ENCODE measurements at places on chromosomes 5 and 9.

- no peak for DNase-seq
These were observed 139.0 kb downstream of the RFX3 start for GRCh38 chr9:3386753-3387152.

DNA sequence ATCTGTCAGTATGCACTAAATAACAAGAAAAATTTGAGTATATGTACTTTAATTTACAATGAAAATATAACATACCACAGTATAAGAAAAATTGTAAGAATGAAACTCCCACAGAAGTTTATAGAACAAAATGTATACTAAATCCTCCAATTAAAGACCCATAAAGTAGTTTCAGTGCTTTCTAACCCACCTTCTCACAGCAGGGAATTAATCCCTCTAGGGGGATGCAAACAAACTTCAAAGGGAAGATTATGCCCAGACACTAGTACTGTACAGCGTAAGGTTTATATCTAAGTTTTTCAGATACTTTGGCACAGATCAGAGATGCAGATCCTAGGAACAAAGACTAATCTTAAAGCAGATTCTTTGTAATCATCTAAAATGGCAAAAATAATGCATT, 57.2 kb downstream of the DENND1A start:
- DNase-seq = no peak

GRCh38 chr9:27836661-27837401, 263.6 kb upstream of the C9orf72 start:
- no peak for DNase-seq

DNA sequence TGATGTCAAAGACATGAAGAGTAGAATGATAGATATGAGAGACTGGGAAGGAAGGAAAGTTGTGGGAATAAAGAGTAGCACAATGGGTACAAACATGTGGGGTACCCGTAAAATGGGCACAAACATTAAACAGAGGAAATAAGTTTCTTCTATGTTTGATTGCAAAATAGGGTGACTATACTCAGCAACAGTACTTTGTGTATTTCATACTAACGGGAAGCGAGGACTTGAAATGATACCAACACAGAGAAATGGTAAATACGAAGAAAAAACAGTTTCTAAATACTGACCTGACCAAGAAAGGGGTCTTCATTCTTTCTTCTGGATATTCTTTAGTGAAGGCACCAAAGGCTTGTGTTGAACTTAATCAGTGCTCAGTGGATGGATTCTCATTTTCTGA, 31.1 kb downstream of the ATP6V0E1 start:
- DNase-seq = no peak

GRCh38 chr5:164555809-164556208, 1050.4 kb downstream of the MAT2B start:
- no peak for DNase-seq

DNA sequence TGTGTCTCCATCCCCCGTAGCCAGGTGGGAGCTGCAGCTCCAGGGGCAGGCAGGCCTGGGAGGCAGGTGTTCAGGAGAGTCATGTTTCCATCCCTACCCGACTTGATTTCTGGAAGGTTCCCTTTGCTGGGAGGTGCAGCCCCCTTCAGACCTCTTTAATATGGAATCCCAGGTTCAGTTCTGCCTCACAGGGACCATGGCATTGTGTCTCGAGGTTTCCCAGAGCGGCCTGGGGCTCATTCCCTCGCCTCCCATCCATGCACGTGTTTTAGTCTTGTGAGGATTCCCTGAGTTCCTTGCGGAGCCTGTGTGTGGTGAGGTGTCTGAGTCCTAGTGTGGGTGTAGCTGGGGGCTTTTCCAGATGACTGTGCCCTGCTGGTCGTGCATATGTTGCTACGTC, 16.5 kb upstream of the AHRR start:
- no peak for DNase-seq

DNA sequence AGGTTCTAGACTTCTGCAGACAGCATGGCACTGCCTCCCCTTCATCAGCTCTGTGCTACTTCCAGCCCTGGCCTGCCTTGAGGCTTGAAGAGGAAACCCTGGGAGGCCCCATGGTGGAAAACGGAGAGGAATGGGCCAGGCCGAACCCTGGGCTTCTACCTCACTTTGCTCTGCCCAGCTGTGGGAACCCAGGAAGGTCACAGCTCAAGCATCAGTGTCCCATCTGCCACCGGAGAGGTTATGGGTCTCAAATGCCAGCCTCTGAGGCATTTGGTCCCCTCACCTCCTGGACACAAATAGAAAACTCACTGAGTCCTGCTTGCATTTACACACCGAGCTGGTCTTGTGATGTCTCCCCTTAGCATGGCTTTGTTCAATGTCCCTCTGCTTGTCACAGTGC, 80.1 kb upstream of the ALDH1B1 start:
- DNase-seq = no peak

- no peak for DNase-seq
These were observed 1129.6 kb downstream of the PTPRD start for GRCh38 chr9:9483175-9483574.

DNA sequence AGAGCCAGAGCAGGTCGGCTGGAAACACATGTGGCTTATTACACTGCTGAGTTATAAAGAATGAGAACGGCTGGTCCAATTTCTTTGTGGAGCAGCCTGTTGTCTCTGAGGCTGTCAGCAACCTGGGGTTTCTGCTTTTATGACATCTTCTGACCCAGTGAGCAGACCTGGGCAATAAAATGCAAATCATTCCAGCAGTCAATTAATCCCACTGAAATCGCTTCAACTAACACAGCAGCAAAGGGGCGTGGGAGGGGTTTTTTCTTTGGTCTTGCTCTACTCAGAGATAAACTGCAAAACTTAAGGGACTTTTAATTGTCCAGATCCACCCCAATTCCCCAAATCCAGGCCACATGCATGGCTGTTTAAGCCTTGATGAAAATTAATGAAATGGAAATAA, 215.7 kb downstream of the SLIT3 start:
- no peak for DNase-seq

GRCh38 chr9:17963498-17963897, 384.6 kb downstream of the SH3GL2 start:
- DNase-seq = no peak

GRCh38 chr9:100346836-100347235, 5.9 kb downstream of the TEX10 start:
- no peak for DNase-seq

GRCh38 chr5:92364986-92365550, 982.0 kb upstream of the ARRDC3 start:
- DNase-seq = no peak

- no peak for DNase-seq
These were observed 147.9 kb downstream of the PIP5K1B start for GRCh38 chr9:68852941-68853340.

- peak; percentile 82 for DNase-seq
These were observed at the start of gene SAPCD2 for GRCh38 chr9:137070201-137070905. SAPCD2 (minus strand) TSS chr9:137070557; CDS start chr9:137070460, 97 bp downstream.

- DNase-seq = no peak
These were observed 5.7 kb upstream of the EGFL7 start for GRCh38 chr9:136656795-136657611.

DNA sequence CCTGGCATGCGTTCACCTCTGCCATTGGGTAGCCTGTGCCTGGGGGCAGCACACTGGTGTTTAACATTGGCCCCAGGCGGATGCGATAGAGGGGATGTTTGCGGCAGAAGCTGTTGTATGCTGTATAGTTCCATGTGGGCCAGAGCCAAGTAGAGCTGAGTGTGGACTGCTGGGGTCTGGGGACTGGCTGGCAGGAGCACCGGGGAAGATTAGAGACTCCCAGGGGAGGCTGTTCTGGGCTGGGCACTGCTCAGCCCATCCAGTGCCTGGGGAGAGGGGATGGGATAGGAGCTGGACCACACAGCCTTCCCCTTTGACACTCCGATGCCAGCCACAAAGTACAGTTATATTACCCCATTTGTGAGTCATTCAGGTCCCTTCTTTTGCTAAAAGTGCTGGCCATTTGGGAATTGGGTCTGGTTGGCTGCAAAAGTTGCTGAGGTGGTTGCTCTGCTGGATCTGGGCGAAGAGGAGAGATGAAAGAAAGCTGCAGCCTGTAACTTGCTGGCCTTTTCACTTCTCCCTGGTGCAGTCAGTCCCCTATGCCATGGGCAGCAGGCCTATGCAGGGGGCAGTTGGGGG, 73.8 kb downstream of the RGS3 start:
- no peak for DNase-seq

DNA sequence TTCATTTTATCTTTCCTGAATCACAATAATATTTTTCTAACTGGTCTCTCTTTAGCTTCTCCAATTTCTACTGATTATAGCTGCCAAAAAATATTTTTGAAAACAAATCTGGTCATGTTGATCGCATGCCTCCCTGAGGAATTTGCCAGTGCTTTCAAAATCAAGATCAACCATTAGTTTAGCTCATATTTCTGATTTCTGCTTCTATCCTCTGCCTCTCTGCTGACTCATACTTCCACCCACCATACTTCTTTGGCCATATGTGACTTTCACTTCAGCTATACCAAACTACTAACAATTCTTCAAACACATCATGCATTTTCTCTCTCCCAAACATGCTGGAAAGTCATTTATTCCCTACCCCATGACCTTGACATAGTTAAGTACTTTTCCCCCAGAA, 636.5 kb downstream of the TLE1 start:
- DNase-seq = no peak

DNA sequence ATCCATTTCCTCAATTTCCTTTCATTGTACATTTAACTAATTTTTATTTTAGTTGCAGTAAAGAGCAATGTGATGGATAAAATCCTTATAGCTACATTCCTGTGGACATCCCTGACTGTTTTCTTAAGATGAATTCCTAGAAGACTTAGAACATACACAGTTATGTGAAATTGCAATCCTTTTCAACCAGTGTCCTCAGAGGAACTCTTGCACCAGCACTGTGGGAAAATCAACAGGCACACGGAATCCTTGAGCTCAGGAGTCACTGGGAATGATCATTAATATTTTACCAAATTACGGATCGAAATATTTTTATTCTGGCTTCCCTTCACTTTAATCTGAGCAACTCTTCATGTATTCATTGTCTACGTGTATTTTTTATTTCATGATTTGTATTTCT, 901.9 kb upstream of the WWC1 start:
- DNase-seq = no peak

Data from GM18507 (cell line).